ENCODE measurements at places on chromosomes 2 and 18.

DNA sequence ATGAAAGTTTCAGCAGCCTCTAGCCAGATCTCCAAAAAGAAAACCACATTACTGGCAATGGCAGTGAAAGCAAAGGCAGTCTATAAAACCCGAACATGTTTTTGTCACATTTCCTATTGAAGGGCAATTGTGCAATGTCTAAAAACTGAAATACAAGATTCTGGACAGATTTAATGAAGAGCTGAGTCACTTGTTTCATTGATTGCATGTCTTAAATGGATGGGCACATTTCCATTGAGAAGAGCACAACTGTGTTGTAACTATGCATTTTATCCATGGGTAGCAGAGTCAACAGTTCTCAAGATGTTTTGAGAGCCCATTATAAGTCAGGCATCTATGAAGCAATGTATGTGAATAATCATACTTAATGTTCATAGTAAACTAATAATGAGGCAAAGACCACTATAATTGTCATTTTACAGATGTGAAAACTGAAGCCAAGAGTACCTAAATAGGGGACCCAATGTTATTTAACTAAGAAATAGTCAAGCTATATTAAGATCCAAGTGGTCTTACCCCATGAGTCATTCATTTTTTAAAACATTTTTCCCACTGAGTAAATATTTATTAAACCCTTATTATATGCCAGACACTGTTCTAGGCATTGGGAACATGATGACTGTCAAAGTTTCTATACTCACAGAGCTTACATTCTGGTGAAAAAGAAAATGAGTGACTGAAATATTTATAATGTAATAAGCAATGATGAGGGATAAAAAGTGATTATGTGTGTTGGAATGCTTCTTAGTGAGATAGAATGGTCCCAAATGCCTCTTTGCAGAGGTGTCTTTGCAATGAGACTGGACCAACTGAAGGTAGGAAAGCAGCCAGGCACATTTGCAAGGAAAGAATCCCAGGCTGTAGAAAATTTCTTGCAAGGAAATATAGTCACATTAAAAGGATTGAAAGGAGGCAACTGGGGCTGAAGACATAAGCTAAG lies 818.9 kb upstream of the ACVR2A start:
- DNase-seq = no peak

GRCh38 chr18:4108016-4108415 lies 347.1 kb downstream of the DLGAP1 start:
- DNase-seq = no peak

DNA sequence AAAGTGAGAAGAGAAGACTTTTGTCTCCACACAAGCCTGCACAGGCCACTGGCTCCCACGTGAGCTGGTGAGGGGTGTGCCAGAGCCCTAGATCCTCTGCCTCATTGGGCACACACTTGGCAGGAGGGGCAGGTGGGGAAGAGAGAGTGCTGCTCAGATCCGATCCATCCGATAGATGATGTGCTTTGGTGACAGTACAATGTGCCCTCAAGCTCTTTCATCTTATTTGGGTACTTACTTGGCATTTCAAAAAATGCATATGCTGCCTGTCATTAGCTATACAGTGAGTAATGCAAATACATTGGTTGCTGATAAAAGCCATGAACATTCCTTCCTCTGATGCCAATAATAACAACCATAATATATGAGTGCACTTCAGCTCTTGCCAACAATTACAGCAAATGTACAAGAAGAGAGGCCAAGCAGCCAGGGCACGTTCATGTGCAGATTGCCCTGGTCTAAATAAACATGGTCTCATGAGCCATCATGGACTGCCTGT lies 255.3 kb downstream of the VAPA start:
- DNase-seq = no peak

DNA sequence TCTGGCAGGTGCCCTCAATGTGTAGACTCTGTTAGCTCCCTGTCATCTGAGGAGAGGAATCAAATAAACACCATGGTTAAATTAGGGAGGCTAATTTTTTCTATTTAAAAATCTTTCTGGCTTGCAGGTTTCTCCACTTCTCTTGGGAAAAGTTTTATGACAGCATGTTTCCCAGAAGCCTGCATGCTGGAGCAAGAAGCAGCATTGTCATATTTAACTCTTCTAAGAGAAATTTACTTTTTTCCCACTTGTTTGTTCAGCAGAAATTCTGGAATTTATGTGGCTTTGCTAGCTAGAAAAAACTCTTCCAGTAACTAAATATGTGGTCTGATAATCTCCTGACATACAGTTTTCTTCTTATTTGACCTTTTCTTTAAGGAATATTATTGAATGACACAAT lies 230.5 kb downstream of the PARD3B start:
- no peak for DNase-seq

- no peak for DNase-seq
These were observed 21.5 kb upstream of the ZNF532 start for GRCh38 chr18:58842978-58843687.

DNA sequence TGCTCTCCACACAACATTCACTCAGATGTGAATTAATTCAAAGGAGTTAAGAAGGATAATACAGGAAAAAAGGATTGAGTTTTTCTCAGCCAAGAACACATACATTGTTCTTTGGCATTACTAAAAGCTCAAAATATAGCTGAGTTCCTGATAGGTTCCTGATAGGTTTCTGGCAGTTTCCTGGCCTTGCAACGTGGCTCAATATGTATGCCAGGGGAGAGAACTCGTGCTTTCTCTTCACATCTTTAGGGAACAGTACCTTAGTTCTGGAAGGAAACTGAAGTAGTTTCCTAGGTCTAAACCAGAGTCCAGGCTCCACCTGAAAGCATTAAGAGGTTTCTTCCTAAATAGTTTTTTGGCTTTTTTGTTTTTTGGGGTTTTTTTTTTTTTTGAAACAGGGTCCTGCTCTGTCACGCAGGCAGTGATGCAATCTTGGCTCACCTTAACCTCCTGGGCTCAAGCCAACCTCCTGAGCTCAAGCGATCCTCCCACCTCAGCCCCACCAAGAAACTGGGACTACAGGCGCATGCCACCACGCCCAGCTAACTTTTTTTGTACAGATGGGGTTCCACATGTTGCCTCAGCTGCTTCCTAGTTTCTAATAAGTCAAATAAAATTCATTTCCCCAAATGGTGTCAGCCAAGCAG lies 42.8 kb downstream of the ESCO1 start:
- DNase-seq = no peak

DNA sequence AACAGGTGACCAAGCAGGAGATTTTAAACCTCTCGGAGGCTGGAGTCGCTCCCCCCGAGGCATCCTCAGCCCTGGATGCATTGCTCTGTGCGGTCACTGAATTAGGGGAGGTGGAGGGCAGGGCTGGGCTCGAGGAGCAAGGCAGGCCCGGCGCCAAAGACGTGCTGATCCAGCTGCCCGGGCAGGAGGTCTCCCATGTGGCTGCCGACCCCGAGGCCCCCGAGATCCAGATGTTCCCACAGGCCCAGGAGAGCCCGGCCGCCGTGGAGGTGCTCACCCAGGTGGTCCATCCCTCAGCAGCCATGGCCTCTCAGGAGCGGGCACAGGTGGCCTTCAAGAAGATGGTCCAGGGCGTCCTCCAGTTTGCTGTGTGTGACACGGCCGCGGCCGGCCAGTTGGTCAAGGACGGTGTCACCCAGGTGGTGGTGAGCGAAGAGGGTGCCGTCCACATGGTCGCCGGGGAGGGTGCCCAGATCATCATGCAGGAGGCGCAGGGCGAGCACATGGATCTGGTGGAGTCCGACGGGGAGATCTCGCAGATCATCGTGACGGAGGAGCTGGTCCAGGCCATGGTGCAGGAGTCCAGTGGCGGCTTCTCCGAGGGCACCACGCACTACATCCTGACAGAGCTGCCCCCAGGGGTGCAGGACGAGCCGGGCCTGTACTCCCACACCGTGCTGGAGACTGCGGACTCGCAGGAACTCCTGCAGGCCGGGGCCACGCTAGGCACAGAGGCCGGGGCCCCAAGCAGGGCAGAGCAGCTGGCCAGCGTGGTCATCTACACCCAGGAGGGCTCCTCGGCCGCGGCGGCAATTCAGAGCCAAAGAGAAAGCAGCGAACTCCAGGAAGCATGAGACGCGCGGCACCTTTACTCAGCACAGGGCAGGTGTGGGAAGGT lies 145.1 kb downstream of the PTGR3 start:
- DNase-seq = no peak

DNA sequence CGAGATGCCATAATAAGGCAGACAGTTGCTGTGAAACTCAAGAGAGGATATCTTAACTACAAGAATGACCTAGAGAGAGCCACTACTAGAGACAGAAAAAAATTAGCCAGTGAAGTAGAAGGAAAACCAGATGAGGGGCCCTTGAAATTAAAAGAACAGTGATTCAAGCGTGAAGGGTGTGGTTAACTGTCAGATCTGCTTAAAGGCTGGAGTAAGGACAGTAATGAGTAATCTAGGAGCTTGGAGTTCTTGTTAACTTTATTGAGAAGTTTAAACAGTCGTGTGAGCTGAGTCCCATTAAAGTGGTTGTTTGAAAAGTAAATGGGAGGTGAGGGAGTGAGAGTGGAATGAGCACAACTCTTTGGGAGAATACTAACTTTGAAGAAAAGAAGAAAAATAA lies 21.3 kb downstream of the PIGN start:
- no peak for DNase-seq

- DNase-seq = no peak
These were observed 194.6 kb downstream of the STK39 start for GRCh38 chr2:168052773-168053172.

GRCh38 chr2:158805936-158806335 lies 10.8 kb downstream of the DAPL1 start:
- no peak for DNase-seq

GRCh38 chr2:177398290-177398683 lies 5.7 kb downstream of the AGPS start:
- DNase-seq = no peak

DNA sequence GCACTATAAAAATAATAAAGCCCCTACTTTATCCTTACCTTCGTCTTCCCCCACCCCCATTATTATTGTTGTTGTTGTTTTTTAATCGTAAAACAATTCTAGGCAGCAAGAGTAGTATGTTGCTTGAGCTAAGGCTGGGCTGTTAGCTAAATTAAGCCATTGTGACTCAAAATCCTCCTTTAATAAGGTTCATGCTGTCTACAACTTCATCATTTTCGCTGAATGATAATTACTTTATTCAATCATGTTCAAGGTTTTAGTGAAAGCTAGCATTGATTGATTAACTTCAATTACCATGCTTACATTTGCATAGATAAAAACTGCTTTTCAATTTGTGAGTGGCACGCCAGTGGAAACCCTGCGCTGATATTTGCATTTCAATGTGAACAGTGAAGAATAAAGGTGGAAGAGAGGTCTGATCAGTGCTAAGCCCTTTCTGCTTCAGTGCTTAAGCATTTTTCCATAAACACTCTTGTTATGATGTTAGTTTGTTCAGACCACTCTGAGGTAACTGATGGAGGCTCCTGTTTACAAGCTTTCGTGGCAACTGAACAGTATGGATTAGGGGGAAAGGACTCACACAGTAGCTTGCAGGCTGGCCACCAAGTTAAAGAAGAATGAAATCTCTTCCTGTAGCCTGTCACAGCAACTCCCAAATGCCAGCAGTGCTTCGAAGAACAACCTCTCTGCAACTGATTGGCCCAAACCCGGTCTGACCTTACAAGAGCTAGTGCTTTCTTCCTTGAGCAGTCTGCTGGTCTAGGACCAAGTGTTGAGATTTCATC lies 156.8 kb downstream of the GPD2 start:
- no peak for DNase-seq

GRCh38 chr2:43430489-43430888 lies 165.3 kb downstream of the THADA start:
- no peak for DNase-seq

DNA sequence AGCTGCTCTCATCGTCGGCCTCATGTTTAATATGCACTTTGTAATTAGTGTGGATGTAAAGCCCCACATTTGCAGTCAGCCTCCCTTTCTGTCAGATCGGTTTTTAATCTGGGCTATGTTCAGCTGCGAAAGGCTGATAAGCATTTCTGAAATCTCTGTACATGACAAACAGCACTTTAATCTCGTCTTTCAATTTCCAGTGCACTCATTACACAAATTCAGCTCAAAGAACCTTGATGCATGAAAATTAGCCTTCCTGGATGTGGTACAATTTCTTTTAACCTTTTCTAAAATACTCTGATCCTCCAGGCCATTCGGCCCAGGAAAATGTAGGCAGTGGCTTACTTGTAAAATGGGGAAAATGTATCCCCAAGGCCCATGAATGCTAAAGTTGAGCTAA lies 265.1 kb downstream of the RND3 start:
- DNase-seq = no peak
